Activated naive CD8-positive, alpha-beta T cell treated with anti-CD3 and anti-CD28 coated beads, Interleukin-2, amount 10 ng/mL, durations not matched to agents 7 days and 5 days (primary cell): ENCODE measurements at places on chromosomes 12 and 14.

- H3K4me1 ChIP-seq = no peaks in the 10 kb centered on the region
- H3K27me3 ChIP-seq = no peaks in the 10 kb centered on the region
- no peak overlapping the region for H3K4me3 ChIP-seq
- no peak for DNase-seq
These were observed 103.0 kb downstream of the C12orf42 start for GRCh38 chr12:103392722-103393121.

- H3K4me1 ChIP-seq = peaks cover 35% of the 10 kb centered on the region
- no peaks in the 10 kb centered on the region for H3K27me3 ChIP-seq
- peak overlapping the region; percentile 89 for H3K4me3 ChIP-seq
These were observed 2.9 kb upstream of the ZFP36L1 start for GRCh38 chr14:68795597-68796417.

GRCh38 chr12:18864900-18865561, 127.1 kb downstream of the CAPZA3 start:
- no peaks in the 10 kb centered on the region for H3K4me1 ChIP-seq
- no peak for DNase-seq
- H3K27ac ChIP-seq = no peak overlapping the region
- no peaks in the 10 kb centered on the region for H3K36me3 ChIP-seq
- H3K27me3 ChIP-seq = peaks cover 1% of the 10 kb centered on the region

DNA sequence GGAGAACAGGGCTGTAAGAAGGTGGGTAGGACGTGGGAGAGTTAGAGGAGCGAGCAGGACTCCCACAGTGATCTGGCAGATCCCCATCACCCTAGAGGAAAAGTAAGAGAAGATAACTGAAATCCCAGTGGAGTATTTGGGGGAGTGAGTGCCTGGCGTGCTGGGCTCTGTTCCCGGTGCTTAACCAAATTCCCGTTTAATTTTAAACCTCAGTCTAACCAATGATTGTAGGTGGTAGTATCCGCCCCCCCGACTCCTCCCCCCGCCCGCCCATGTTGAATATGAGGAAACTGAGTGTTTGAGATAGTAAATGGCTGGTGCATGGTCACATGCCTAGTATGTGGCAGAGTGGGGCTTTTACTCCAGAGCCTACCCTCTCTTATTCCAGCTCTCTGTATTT, 1.2 kb downstream of the TARBP2 start:
- no peaks in the 10 kb centered on the region for H3K27me3 ChIP-seq
- H3K36me3 ChIP-seq = peaks cover 4% of the 10 kb centered on the region
- H3K27ac ChIP-seq = peak overlapping the region; percentile 90

GRCh38 chr14:46091819-46092218, 559.8 kb downstream of the RPL10L start:
- no peak overlapping the region for H3K4me3 ChIP-seq
- H3K36me3 ChIP-seq = no peaks in the 10 kb centered on the region
